ENCODE measurements at places on chromosomes 1 and 21.

- DNase-seq: no peak
Observed at GRCh38 chr1:171286032-171286705, 27.8 kb upstream of the FMO4 start.

- DNase-seq: no peak
Observed at GRCh38 chr1:21924503-21925005, 12.6 kb downstream of the HSPG2 start.

- no peak for DNase-seq
Observed at GRCh38 chr21:33419538-33420123, 16.4 kb downstream of the IFNGR2 start.

DNA sequence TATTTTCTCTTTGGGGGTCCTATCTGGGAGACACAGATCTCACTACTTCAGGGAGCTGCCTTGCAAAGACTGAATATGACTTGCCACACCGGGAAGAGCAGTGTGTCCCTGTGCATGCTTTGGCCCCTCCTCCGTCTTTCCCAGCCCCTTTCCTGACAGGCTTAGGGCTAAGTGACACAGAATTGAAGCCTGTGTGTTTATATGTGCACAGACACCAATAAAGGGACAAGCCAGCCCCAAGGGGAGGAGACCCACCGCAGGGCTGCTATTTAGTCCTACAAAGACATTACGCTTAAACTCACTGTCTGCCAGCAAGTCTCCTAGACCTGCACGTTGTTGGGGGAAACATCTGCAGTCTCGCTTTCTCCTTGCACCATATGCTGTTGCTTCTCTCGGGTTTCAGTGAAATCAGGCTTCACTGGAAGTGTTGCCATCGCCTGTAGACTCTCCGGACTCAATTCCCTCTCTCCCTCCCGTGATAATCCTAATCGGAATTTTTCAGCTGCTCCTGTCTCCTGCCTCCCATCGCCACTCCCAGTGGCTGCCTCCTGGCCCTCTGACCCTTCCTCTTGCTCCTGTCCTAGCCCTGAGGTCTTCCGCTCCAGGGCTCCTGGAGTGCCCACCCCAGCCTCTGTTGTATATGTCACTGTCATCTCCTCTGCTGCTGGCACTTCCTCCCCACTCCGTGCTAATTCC is 58.5 kb upstream of the LRRC53 start:
- DNase-seq: no peak

DNA sequence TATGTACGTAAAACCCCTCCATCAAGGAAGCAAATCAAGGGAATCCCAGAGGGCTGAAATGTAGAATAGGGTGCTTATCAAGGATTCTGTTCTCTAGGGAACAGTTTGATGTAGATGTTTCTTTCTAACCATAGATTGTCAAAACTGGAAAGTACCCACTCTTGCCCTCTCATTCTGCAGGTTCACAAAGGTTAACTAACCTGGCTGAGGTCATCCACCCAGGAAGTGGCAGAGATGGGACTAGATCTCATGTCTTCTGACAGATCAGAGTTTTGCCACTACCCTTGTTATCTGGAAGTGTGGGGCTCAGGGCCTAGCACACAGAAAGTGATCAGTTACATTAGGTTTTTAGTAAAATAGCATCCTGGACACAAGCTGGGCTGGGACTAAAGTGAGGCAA is 47.4 kb downstream of the GFI1 start:
- DNase-seq: no peak

GRCh38 chr1:221071777-221072176 is 192.5 kb downstream of the HLX start:
- DNase-seq: no peak

GRCh38 chr1:33802268-33802667 is 61.6 kb upstream of the HMGB4 start:
- DNase-seq: no peak

DNA sequence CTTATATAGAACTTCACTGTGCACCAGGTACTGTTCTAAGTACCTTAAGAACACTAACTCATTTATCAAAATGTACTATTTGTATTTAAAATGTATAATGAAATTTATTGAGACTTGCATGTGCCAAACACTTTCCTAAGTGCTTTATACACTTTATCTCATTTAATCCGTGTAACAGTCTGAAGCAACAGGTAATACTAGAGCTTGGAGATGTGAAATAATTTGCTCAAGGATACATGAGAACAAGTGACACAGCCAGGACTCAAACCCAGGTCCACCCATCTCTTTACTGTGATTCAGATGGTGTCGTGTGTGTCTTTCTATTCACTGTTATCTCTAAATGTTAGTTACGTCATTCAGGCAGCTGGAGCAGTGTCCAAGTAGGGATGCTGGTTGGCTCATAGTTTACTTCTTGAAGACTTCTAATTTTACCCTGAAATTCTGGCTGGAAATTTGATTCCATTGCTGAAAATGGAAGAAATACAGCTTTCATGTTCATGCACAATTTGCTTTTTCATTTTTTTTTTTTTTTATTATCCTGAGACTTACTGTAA is 169.7 kb upstream of the UBE2U start:
- no peak for DNase-seq

DNA sequence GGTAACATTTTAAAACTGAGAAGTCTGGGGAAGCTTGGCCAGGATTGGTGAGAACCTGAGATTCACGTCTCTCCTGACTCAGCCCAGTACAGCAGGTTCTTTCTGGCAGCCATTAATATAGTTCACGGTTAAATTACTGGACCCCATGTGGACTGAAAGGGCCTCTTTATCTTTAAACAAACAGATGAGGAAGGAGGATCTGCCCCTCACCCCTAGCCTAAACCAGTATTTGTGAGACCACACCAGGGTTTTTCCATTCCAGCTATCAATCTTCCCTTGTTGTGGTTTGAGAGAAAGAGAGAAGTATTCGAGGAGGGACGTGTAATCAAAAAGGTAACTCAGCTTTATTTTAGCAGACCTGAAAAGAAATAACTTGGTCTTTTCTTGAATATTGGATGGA is 137.1 kb downstream of the PROX1 start:
- DNase-seq: no peak

DNA sequence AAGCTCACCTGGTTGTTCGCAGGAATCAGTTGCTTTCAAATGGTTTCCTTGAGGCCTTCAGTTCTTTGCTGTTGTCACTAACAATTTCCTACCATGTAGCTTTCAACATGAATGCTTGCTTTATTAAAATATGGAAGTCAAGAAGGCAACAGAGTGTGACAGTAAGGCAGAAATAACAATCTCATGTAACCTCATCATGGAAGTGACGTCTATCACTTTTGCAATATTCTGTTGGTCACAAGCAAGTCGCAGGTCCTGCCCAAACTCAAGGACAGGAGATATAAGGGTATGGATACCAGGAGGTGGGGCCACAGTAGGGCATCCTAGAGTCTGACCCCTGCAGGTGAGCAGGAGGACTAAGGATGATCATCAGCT is 296.8 kb upstream of the ZP4 start:
- DNase-seq: no peak

DNA sequence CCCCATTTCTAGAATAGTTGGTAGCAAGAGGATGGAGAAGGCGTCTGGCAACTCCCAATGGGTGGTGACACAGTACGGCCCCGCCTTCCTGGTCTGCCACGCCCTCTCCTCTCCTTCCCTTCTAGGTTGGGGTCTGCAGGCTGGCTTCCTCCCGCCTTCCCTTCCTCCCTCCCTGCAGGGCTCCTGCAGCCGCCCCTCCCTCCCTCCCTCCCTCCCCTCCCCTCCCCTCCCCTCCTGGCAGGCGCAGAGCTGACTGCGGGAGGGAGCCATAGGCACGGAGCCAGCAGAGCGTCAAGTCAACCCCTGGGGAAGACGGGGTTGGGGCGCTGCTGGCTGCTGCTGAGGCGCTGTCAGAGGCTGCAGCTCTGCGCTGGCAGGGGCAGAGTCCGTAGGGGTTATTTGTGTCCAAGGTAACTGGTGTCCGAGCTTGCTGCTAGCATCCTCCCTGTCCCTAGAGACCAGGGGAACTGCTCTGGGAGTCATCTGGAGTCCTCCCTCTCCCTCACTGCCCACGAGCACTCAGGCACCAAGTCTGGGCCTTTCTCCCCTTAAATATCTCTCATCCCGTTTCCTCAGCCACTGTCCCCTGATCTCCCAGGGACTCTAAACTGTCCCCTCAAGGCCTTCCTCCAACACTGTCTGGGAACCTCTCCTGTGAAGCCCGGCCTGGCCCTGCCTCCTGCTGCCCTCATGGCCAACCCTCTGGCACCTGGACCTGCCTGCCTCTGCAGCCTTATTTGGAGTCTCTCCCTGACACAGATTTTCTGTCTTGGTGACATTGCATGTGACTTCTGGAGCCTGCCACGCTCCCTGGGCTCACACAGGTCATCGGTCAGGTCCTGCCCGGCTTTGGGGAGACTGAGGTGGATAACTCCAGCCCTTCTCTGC is 57.4 kb upstream of the ACOT11 start:
- no peak for DNase-seq

- DNase-seq: no peak
Observed at GRCh38 chr1:97680894-97681293, 239.9 kb downstream of the DPYD start.

GRCh38 chr1:206503591-206504362 is 3.6 kb upstream of the RASSF5 start:
- no peak for DNase-seq

DNA sequence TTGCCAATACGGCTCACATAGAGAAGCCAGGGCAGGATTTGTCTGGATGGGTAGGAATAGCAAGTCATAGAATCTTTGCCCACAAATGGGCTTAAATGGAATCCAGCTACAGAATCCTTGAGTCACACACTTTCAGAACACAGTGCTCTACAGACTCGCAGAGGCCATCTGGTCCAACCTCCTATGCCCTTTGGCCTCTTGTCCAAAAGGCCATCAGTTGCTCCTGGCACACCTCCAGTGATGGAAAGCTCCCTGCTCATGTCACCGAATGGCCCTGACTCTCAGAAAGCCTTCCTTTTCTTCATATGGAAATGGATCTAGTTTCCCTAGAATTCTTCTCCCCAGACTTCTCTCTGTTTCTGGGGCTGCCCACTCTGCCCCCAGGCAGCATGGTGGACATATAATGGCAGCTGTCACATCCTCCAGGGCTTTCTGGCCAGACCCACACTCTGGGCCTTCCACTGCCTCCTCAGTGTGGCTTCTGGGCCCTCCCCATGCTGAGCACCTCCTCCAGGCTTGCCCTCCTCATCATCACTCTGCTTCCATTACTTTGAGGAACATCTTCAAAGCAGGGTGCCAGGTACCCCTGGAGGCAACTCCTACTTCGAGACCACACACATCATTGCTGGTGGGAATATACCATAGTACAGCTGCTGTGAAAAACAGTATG is 33.6 kb upstream of the TRABD2B start:
- DNase-seq: no peak

DNA sequence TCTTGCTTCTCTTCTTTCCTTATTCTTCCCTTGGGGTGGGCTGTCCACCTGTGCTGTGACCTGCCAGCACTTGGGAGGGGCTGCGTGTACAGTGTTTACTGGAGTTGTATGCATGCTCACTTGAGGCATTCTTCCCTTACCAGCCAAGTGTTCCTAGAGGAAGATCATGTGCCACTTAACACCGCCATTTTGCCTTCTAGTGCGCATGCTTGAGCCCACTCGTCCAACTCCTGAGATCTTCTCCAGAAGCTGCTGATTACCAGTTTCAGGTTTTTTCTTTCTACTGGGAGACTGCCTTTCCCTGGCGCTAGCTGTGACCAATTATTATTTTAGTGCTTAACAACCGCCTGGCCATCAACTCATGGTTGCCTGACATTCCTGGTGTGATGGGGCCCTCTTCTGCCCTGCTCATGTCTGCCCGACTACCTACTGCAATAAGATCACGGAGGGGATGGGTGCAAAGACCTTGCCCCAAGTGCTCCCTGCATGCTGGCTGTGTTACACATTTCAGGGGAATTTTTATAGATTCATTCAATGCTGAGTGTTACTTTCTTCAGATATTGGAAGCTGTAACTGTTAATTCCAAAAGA is 74.2 kb upstream of the B3GALT5 start:
- DNase-seq: no peak

DNA sequence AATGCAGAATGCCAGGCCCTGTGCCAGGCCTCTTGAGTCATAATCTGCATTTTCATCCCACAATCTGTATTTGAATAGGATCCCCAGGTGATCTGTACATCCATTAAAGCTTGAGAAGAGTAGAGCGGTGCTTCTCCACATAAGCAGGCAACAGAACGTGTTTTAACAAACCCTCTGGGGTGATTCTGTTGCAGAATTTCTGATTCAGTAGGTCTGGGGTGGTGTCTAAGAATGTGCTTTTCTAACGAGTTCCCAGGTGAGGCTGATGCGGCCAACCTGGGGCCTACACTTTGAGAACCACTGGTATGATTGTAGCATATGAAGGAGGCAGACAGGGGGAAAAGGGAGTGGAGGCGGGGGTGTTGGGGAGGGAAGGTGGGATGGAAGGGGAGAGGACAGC is 78.4 kb upstream of the POU3F1 start:
- DNase-seq: no peak

- DNase-seq: no peak
Observed at GRCh38 chr1:236904892-236905741, 99.1 kb downstream of the MT1HL1 start.

GRCh38 chr1:100941098-100941527 is 45.2 kb downstream of the SLC30A7 start:
- DNase-seq: no peak

DNA sequence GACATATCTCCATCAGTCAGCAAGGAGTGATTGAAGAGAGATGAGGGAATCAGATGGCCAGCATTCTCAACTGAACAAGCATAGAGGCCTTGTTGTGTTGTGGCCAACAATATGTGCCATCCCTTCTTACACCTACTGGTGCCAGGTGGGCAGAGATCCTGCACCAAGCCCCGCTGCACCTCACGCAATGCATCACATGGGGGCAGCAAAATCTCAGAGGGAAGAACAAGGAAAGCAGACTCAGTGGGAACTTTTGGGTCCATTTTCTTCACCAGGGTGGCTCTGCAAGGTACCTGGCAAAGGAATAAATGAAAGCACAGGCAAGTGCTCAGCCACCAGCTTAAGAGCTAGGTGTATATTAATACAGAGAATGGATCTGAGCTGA is 33.2 kb downstream of the HSD3B2 start:
- no peak for DNase-seq

GRCh38 chr1:207962716-207963426 is 51.9 kb upstream of the CD34 start:
- no peak for DNase-seq

DNA sequence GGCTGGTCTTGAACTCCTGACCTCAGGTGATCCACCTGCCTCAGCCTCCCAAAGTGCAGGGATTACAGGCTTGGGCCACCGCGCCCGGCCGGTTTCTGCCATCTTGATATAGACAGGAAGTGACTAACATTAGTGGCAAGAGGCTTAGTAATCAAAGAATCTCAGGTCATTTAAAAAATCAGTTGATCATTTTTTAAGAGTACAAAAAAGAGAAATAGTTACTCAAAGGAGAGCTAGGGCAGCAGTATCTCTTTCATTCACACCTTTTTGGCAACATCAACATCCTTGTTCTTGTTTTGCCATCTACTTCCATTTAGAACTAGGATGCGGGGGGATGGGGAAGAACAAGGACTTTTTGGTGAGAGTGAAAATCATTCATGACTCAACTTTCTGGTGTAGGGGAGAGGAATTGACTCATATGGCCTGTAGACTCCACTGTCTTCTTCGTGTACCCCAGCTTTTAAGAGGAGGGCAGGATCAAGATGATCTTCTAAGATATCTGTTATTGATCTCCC is 8.8 kb downstream of the FCRLB start:
- DNase-seq: no peak

Data from activated CD8-positive, alpha-beta memory T cell treated with anti-CD3 and anti-CD28 coated beads for 1 hour (primary cell).